NCI-H2107 (cell line): ENCODE measurements at places on chromosomes 13 and 19.

DNA sequence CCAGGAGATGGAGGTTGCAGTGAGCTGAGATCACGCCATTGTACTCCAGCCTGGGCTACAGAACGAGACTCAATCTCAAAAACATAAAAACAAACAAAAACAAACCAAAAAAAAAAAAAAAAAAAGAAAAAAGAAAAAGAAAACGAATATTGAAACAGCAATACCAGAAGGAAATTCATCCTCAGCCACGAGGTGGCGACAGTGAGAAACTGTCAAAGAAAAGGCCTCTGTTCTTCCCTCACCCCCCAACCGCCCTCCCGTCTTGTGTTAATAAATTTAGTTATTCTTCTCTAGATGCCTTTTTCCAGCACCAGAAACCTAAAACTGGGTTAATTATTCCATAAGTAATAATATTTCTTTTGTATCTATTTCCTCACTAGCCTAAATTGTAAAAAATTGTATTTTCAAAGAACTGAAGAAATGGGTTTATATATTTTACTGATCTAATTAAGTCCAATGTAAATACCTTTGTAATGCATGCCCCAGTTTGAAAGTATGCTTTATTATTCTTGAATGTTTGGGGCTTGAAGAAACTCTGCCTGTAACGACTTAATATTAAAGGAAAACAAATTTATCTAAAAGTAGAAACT lies 38.6 kb downstream of the LIG4 start:
- no peak for DNase-seq

DNA sequence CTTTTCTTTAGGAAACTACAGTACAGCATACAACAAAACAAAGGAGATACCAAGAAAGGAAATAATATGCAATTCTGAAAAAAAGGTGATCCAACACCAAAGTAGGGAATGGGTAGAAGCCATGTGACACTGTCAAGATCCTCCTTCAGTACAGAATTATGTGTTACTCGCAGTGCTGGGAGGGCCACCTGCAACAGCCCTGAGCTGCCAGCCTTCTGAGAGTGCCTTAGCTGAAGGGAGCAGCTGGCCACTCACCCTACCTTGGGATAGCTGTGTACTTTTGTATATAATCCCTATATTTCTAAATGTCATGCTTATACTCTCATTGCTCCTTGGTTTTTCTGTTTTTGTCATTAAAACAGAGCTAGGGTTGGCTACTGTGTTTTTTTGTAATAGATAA lies 1518.2 kb upstream of the PCDH20 start:
- DNase-seq, result no peak

- DNase-seq, result no peak
These were observed 364.7 kb downstream of the ENOX1 start for GRCh38 chr13:43422116-43422515.

DNA sequence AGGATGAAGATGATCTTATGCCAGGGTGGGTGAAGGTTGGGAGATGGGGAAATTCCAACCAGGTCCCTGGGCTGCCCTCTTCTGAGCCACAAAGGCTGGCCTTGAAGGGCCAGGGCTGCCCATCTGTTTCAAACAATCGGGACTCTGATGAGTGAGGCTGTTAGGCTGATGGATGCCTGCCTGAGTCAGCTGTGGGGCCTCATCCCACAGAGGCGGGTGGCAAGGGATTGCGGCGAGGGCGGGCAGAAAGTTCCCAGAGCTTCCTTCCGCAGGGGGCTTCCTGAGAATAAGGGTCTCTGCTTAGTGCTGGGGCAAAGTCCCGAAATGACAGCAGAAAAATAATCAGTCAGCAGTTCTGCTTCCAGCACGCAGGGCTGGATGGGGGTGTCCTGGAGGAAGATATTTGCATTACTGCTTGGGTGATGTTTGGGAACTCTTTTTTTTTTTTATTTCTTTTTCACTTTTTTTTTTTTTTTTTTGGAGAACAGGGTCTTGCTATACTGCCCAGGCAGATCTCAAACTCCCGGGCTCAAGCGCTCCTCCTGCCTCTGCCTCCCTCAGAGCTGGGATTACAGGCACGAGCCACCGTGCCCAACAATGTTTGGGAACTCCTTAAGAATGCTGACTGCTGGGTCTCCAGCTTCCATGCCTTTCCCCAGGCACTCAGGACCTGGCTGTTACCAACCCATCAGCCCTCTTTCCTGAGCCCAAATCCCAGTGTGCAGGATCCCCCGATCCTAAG lies 14.1 kb downstream of the SH3GL1 start:
- DNase-seq, result no peak

- no peak for DNase-seq
These were observed 193.8 kb downstream of the KATNAL1 start for GRCh38 chr13:30113551-30113950.

GRCh38 chr19:16043156-16043757 lies 33.0 kb upstream of the TPM4 start:
- no peak for DNase-seq

DNA sequence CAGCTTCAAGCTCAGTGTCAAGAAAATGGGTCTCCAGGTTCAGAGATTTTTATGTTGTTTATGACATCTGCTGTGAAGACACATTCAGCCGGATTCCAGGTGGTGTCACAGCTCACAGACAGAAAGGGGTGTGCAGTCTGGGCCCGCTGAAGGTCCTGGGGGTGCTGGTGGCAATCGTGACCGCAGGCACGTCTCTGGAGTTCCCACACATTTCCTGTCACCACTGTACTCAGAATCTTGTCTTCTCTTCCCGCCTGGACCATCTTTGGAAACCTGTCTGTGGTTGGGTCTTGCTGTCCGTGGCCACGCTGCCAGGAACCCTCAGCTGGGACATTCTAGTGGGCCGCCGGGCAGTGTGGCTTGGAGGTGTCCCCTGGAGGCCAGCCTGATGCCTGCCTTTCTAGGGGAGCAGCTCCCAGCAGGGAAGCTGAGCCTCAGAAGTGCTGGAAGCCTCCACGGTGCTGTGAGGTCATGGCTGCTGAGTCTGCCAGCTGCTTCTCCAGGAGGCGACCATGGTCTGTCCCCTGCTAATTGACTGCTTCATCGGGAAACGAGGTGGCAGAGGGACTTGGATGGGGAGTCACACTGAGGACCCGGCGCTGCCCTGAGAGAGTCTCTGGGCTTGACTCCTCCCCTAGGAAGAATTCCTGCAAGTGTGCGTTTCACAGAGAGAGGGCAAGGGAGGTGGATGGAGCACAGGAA lies 3.7 kb downstream of the TEX29 start:
- DNase-seq, result no peak

DNA sequence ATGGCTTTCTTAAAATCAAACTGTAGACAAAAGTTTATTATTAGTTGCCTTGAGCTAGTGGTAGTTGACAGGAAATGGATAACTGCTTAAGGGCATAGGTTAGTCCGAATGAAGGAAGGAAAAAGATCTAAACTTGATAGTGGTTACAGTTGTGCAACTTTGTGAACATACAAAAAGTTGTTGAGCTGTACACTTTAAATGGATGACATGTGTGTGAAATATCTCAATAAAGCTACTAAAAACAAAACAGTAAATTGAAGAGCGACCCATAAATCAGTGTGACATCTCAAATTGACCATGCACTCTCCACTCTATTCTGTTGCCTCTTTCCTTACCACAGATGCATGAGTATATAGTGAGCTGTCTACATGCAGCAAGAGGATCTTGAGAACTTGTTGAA lies 1757.8 kb downstream of the PCDH9 start:
- DNase-seq, result no peak

DNA sequence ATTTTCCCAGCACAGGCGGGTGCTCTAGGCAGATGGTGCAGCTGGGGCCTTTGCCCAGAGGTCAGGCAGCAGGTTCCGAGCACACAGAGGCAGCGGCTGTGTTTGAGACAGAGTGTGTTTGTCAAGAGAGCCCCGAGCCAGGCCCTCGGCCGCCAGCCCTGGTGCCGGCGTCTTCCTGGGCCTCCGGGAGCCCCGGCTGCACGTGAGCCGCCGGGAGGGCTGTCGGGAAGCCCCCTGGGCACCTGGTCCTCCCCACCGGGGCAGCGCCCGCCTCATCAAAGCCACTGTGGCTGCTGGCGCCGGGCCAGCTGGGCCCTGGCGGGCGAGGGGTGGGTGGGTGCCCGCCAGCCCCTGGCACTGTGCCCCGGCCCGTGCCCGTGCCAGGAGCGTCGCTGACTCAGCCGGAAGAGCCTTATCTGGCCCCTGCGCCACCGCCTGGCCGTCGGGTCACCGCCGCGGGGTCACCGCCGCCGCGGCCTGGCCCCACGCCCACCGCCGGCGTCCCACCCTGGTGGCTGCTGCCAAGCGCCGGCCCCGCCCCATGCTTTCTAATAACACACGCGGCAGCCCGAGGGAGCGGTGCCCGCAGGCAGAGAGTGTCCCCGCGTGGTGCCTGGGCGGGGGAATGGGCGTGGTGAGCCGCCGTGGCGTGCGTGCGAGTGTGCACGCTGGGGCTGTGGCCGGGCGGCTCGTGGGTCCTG lies 14.9 kb downstream of the ARID3A start:
- no peak for DNase-seq

DNA sequence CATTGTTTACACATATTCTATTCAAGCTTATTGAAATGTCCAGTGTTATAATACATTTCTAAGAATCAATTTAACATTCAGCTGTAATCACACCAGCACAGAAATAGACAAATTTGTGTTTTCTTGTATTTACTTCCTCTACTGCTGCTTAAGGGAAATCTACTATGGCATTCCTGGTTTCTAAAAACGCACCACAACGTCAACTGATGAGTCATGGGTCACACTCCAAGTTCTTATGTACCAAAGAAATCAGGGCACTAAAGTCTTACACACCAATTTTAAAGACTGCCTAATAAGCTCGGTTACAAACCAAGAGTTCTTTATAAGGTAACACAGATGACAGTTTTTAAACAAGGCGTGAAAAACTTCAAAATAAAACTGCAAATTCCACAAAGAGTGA lies 13.2 kb downstream of the LNX2 start:
- no peak for DNase-seq

DNA sequence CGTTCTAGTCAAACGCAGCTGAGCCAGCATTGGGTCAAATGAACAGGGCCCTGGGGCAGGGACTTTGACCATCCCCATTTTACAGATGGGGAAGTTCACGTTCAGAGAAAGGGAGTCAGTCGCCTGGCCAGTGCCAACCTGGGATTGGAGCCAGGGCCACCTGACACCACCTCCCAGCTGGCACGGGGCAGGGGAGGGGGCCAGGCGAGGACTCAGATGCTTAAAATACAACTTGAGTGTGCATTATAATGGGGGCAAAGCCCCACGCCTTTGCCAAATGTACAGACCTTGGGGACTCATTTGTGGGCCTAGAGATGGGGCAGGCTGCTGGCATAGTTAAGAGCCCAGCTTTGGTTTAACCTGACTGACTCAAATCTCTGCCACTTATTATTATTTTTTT lies 14.6 kb downstream of the PRR12 start:
- no peak for DNase-seq

DNA sequence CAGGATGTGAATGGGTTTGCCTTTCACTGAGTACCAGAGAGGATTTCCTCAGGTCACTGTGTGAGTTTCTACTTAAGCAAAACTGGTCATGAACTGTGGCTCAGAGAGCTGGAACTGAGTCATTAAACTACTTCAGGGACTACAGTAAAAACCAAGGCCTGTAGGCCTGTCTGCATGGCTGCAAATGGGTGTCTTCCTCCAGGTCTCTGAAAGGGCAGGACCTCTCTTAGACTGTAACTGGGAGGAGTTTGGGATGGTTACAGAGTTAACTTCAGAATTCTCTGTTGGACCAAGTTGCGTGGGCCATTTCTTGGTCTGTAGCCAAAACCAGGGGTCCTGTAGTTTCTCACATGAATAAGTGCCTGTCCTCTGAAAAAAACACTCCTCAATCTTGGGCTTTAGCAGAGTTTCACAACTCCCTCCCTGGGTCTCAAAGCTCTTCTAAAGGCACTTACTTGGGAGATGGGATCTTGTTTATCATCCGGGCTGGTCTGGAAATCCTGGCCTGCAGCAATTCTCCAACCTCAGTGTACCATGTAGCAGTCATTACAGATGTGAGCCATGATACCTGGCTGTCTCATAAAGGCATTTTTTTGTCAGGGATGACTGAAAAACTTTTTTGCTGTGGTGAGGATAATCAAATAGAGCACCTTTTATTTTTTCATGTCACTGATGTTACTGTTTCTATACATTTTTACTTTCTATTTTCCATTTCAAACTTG lies 19.7 kb downstream of the ZNF714 start:
- no peak for DNase-seq

GRCh38 chr13:113742445-113743120 lies 16.4 kb upstream of the TMEM255B start:
- DNase-seq, result no peak

GRCh38 chr13:37070145-37070695 lies 10.7 kb upstream of the SUPT20H start:
- DNase-seq, result no peak

DNA sequence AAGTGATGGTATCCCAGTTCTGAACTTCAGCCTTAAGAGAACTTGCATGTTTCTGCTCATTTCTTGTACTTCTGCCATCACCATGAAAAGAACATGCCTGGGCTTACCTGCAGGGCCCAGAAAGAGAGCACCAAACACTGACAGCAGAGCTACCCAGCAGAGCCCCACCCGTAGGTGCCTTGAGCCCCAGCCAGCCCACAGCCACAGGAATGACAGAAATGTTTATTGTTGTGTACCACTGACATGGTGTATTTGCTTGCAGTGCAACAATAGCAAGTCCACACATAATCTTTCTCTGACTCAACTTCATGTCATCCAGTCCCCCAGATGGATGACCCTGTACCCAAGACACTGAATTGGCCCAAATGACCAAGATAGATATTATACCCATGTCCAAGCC lies 195.2 kb downstream of the TSHZ3 start:
- DNase-seq, result no peak

GRCh38 chr13:31588893-31589292 lies 150.4 kb upstream of the RXFP2 start:
- no peak for DNase-seq

DNA sequence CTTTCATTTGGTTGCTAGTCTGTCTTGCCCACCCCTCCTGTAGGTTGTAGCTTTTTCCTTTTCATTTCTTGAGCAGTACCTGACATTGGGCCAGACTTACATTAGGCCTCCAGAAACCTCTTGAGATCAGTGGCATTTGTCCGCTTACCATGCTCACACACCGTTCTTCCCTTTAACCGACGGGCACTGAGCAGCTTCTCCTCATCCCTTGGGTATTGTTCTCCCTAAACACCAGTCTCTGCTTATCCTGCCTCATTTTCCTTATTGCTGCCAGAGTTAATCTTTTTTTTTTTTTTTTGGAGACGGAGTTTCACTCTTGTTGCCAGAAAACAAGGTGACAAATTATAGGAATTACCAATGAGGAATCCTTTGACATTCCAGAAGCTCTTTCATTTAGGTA lies 27.2 kb upstream of the KCTD4 start:
- DNase-seq, result no peak

GRCh38 chr13:65959305-65959704 lies 1270.8 kb downstream of the PCDH9 start:
- DNase-seq, result no peak
